Large intestine (tissue), 12 donors: ENCODE measurements at places on chromosomes 4 and X.

- DNase-seq: no peak
These were observed 7.7 kb downstream of the P2RY8 start for GRCh38 chrX:1529328-1529727.

GRCh38 chrX:1246816-1247215 is 21.8 kb upstream of the CSF2RA start:
- DNase-seq: peak; percentile 24

DNA sequence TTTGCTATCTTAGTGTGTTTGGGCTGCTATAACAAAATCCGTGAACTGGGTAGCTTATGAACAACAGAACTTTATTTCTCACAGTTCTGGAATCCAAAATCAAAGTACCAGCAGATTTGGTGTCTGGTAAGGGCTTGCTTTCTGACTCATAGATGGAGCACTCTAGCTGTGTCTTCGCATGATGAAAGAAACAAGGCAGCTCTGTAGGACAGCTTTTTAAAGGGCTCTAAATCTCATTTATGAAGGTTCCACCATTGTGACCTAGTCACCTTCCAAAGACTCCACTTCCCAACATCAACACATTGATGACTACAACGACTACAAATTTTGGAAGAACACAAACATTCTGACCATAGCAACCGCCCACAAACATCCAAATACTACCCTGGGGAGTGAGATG is 158.6 kb upstream of the LCORL start:
- DNase-seq: no peak

DNA sequence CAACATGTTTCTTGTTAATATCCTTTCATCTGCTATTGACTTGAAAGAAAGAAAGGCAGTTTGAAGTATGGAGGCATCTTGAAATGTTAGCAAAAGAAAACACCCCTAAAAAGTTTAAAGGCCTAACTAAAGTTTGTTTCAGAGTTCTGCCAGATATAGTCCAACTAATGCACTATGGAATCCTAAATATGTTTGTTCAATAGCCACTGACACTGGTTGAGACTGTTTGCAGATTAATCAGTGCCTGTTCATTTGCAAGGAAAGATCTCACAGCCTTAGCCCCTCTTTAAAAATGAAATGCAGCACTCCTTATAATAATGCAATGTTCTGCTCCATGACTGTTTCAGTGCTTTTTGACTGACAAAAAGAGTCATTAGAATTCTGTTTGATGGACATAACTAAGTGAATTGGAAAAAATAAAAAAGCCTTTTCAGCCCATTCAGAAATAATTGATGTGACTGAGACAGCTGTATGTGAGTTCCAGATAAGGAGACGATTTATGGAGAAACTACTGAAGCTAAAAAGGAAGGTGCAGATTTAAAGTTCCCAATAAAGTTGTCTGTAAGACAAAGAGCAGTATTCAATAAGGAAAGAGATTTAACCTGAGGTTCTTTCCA is 192.0 kb downstream of the PCDH7 start:
- no peak for DNase-seq

- DNase-seq: no peak
These were observed 234.2 kb upstream of the ANKRD50 start for GRCh38 chr4:124946696-124947095.

- no peak for DNase-seq
These were observed 74.2 kb downstream of the FAM13A start for GRCh38 chr4:88982757-88983156.

DNA sequence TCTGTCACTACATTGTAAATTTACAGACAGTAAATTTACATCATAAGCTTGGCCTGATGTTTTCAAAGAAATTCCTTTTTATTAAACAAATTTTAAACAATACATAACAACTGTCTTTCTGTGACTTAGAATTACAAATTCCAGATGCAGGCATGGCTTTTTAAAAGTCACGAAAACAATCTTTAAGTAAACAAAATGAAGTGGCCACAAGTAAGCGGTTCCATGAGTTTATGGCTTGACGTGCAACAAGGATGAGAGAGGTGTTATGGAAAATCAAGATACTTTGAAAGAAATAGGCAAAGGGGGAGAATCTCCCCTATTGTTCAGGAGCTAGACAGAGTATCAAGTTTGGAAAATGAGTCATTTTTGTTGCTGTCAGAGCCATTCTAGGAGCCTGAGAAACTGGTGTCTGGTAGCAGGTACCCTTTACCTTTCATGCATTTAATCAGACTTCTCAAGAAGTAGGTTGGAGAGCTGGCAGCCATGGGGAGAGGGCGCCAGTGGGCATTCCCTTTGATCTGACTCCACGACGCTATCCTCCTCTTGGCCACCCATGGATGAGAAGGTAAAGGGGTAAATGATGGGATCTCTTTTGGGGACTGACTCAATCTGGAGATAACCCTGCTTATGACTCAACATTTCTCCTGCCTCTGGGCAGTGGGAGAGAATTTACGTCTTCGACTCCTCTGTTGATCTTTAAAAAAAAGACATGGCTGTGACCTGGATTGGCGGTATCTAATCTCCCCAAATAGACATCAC is 217.2 kb downstream of the SPRY1 start:
- no peak for DNase-seq

DNA sequence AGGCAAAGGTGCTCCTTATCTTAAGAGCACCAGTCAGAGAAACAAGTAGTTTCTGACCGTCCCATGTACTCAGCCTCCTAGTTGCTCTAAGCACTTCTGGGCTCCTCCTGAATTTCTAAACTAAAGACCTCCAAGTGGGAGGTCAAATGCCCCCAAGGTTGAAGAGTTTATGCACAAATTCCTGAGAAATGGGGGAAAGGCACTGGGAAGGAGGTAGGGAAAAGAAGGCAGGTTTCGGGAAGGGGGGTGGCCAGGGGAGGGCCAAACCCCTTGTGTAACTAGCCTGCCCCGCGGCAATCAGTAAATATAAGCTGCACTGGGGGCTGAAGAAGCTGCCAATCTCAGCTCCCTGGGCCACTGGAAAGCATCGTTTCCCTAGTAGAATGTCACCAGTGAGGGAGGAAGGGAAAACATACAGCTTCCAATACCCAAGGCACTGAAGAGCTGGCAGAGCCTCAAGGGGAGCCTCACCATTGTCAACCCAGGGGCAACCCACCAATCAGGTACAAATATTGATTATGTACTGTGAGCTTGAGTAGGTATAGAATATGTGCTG is 3.4 kb downstream of the FOXO4 start:
- DNase-seq: no peak

- DNase-seq: no peak
These were observed 804.2 kb downstream of the CENPC start for GRCh38 chr4:66741081-66741480.

DNA sequence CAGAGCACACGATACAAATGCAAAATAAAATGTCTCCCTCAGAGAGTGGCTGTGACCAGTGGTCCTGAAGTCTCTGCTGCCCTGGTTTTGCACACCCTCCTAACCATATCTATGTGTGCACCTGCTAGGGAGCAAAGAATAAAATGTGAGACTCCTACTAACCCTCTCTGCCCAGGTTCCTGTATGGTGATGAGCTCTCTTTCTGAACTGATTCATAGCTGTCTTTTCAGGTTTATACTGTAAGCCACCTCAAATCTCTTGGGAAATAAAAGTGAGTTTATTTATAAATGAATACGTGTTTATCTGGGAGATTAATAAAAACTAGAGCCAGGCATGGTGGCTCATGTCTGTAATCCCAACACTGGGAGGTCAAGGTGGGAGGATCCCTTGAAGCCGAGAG is 126.0 kb upstream of the RBPJ start:
- DNase-seq: no peak

DNA sequence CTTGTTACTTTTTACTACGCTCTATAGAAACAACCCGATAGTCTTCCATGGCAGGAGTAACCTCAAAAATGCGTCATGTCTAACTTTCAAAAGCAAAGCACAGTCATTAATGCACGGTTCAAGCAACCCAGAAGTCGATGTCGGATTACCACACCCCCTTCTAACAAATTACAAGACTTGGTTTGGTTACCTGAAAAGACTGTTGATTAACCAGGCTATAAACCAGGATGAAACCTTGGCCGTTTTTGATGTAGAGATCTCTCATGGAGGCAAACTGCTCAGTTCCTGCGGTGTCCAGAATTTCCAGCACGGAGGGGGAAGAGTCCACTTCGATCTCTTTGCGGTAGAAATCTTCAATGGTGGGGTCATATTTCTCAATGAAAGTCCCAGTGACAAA is 2.4 kb downstream of the RAP2C start:
- DNase-seq: no peak

DNA sequence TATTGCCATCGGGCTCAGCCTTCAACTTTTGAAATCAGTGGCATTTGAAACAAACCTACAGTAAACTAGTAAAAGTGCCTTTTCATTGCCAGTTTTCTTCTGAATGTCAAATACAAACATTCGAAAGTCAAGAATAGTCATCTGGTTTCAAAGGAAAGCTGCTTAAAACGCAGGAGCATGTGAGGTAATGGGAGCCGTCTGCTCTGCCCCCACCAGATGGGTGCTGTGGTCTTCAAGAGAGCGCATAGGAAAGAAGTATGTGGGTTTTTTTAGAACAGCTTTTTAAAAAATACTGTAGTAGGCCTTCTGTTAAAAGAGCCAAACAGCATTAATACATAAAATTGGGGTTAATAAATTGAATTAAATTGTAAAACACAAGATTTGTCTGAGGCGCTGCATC is 88.6 kb downstream of the STOX2 start:
- DNase-seq: no peak

DNA sequence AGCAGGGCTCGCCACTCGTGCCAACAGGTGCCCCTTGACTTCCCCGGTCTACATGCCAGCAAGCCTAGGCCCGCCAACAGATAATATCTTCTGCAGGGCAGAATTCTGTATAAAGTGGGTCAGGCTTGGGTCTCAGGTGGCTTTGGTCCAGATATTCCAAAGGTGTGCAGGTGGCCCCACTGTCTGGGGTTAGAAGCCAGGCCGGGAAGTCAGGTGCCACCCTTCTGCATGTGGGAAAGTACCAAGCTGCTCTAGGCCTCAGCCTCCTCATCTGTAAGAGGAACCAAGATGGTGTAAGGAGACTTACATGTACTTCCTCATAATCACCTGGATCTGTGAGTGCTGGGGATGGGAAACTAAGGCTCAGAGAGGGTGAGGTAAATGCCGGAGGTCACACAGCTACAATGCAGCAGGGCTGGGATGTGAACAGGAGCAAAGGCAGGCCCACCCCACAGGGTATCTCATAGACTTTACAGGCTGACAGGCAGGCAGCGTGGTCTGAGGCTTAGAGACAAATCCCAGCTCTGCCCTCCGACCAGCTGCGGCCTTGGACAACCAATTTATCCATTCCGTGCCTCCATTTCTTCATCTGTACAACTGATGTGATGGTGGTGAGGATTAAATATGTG is 35.9 kb downstream of the WDR1 start:
- DNase-seq: no peak
